ENCODE measurements at places on chromosomes 16 and 17.

- DNase-seq, result no peak
Measured at GRCh38 chr17:64497565-64498035, 746 bp upstream of the POLG2 start.

- no peak for DNase-seq
Measured at GRCh38 chr16:14354561-14355351, 275.3 kb downstream of the PARN start.

DNA sequence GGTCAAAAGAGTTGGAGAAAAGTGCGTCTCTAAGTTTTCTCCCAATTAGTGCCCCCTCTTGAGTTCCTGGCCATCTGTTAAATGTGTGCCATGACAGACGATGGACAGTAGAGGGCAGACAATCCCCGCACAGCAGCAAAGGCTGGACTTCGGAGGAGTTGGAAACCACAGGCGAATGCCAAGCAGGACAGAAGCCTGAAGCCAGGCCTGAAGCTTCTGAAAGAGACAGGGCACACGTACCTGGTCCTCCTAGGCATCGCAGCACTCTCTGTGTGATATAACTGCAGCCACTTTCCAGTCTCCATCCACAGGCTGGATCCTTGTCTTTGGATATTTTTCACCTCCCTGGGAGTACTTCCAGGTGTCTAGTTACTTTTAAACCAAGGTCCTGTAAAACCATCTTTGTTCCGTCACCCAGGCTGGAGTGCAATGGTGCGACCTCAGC, 14.5 kb downstream of the C17orf100 start:
- DNase-seq, result peak; percentile 60

GRCh38 chr17:49527927-49528651, 33.0 kb downstream of the NGFR start:
- no peak for DNase-seq
